ENCODE measurements at places on chromosomes 5 and 9.
A peak's percentile ranks its signal among the peaks of the same experiment; 100 is the strongest.

- DNase-seq = no peak
Observed at GRCh38 chr9:36045610-36046009, 8.9 kb downstream of the RECK start.

- no peak for DNase-seq
Observed at GRCh38 chr5:144460600-144460999, 289.9 kb downstream of the KCTD16 start.

DNA sequence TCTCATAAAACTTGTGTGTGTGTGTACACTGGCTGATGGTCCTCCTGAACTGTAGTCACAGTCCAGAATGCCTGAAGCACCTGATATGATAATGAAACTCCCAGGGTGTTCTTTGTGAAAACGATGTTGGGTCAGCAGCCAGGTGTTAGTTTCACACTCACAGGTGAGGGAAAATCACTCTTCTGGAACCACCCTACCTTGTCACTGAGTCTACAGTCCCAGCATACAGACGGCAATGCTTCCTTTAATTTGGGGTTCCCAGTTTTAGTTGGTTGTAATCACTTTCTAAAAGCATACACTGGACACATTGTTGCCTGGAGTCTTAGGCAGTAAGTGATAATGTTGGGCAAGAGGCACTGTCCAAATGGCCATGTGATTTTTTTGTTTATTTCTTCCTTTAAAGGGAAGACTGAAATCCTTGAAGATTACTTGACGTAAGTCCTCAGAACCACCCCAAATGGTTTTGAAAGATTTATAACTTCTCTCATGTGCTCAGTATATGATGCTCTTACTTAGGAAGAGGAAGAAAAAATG is 18.2 kb upstream of the MGAT1 start:
- DNase-seq = no peak

DNA sequence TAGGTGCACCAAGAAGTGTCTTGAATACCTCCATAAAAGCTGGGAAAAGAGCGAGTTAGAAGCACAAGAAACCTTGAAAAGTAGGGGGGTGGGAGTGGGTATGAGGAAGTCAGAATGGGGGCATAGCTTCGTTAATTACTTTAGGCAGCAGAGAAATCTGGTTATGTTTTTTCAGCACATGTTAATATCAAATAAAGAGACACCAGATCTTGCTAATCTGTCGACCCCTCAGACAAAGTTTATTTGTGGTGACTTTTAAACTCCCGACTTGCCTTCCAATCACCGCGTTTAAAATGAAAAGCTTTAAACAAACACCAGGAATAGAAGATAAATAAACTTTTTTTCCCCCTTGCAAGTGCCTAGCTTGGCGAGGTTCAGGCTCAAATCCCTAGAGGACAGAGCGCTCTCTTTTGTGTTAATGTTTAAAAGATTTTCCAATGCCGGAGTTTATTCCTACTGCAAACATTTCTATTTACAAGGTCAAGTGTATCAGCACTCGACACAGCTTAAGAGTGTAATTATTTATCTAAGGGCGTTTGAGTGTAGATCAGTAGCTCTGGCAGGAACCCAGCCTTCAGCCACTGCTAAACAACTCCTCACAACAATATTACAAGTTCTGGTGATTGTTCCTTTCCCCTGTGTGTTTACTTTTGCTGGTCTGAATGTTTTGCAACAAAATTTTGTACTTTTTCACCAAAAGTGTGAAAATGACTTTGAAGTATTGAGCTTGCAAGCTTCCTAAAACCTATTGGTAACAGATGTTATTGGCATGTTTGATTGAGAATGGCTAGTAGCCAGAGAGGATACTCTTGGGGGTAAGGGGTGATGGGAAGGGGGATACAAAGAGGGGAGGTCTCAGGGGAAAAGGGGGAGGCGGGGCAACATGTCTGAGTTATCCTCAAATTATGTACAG is 3.8 kb downstream of the GAS1 start:
- no peak for DNase-seq

DNA sequence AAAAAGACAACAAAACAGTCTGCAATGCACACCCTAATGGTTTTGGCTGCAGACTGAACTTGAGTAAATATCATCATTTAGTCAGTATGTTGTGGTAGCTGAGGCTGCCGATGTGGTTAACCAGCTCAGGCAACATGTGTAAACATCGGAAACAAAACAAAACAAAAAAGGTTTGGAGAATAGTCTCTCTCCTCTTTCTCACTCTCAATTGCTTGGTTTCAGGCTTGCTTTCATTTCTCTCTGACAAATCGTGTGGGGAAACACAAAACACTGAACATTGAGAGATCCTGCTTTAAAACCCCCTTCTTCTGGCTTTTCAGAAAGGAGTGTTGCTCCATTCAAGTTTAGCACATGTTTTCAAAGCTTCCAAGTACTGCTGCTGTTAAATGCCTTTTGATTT is 453.3 kb downstream of the BNC2 start:
- DNase-seq = no peak

- no peak for DNase-seq
Observed at GRCh38 chr9:125477089-125477544, 215.5 kb downstream of the GAPVD1 start.

GRCh38 chr5:74235552-74235951 is 405.0 kb downstream of the ENC1 start:
- no peak for DNase-seq

GRCh38 chr5:117681431-117682254 is 1107.0 kb upstream of the SEMA6A start:
- DNase-seq = no peak

GRCh38 chr5:100800562-100800961 is 102.5 kb downstream of the ST8SIA4 start:
- DNase-seq = no peak

DNA sequence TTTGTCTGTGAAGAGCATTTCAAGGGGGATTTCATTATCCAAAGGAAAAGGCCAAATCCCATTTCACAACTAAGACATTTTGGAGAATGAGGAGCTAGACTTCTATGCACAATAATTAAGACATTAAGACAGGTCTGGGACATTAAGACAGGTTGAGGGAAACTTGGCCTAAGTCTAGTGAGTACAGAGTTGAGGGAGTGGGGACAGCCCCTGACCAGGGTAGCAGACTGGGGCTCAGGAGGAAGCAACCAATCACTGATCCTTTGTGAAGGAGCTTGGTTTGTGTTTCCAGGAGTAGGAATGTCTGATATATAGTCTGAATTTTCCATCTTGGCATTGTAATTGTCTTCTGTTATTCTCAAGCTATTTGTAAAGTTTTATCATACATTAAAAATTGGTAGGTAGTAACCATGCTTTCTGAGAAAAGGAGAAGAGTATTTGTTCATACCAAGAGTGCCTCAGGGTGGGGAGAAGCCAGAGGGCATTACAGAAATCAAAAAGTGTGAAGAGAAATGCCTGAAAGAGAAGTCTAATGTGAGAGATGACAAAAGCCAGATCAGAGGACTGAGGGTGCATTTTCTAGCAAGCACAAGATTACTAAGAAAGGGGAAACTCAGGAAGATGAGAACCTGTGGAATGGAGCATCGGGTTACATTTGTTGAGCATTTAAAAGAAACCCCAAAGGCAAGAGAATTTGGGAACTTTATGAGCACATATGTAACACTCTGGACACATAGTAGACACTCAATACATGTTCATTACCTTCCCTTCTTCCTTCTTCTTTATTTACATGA is 189.3 kb upstream of the PIK3R1 start:
- no peak for DNase-seq

- DNase-seq = no peak
Observed at GRCh38 chr5:42772265-42772993, 15.8 kb downstream of the CCDC152 start.

DNA sequence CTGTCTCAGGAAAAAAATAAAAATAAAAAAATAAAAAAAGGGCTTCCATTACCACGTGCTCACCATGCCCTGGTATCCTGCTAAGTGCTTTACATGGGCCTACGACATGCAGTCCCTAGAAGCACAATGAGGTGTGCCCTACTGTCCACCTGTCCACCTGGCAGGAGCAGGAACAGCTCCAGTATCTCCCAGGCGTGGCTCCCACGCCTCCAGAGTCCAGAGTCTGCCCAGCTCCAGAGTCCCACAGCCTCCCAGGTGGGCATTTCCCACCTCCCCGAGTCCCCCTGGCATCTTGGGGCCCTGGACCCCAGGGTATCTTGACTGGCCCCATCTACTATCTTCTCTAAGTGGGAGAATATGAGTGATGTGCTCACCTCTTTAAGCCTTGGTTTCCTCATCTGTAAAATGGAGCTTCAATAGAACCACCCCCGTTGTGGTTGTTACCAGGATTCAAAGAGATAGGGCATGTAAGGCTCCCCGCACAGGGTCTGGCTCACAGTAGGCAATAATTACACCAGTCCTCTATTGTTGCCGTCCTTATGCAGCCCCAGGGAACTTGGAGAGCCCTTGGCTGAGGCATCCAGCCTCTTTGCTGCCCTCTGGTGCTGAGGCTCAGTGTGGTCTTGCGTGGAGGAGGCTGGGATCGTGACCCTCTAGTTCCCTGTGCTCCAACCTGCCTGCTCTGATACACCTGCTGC is 8.9 kb downstream of the CXCL14 start:
- DNase-seq = no peak

DNA sequence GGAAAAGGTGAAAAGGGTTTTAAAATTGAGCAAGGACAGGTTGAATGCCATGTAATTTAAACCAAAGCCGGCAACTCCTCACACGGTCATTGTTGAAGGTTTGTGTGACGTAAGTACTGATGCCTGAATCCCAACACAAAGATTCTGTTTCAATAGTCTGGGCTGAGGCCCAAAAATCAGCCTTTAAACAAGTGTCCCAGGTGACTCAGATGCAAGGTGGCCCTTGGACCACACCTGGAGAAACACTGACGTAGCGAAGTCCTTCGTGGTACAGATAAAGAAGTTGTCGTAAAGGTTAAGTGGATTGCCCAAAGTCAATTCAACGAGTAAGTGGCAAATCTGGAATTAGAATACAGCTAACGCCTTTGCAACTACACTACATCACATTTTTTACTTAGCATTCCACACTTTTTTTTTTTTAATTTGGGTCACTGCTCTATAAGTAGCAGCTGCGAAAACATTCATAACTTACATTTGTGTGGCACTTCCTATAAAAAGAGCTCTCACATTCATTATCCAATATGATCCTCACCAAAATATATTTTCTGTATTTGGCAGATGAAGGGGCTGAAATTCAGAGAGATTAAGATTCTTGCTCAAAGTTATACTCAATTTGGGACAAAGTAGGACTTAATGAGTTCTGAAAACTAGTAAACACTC is 111.3 kb downstream of the LPAR1 start:
- DNase-seq = no peak

- peak; percentile 56 for DNase-seq
Observed at GRCh38 chr5:80754900-80755299, 100.1 kb upstream of the DHFR start.

DNA sequence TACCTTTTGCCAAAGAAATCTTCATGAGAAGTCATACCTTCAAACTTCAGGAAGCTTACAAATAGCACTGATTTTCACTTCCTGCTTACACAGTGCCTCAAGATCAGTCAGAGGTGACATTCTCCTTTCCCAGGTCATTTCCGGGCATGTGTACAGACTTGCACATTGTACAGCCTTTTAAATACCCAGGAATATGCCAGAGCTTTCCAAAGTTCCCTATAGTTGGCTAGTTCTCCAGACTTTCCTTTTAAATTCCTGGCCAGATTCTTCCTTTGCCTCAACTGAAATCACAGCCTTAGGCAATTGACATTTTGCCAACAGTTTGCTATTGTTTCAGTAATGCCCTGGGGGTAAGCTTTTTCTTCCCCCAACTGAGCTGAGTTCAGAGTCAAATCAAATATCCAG is 47.2 kb downstream of the RFX3 start:
- DNase-seq = no peak

- no peak for DNase-seq
Observed at GRCh38 chr5:1561402-1561929, 37.7 kb upstream of the LPCAT1 start.

- no peak for DNase-seq
Observed at GRCh38 chr5:154486427-154486866, 8.4 kb upstream of the HAND1 start.

- DNase-seq = peak; percentile 40
Observed at GRCh38 chr9:123544007-123544827, 188.2 kb downstream of the CRB2 start.

- no peak for DNase-seq
Observed at GRCh38 chr9:27181381-27181780, 72.4 kb downstream of the TEK start.

- no peak for DNase-seq
Observed at GRCh38 chr5:74948031-74948546, 81.9 kb upstream of the FAM169A start.

- DNase-seq = peak; percentile 8
Observed at GRCh38 chr5:101390151-101390908, 487.2 kb upstream of the ST8SIA4 start.
